Fibroblast of villous mesenchyme (primary cell): ENCODE measurements at places on chromosomes 6 and 20.

- no peak for DNase-seq
Observed at GRCh38 chr6:12474167-12475140, 184.3 kb downstream of the EDN1 start.

DNA sequence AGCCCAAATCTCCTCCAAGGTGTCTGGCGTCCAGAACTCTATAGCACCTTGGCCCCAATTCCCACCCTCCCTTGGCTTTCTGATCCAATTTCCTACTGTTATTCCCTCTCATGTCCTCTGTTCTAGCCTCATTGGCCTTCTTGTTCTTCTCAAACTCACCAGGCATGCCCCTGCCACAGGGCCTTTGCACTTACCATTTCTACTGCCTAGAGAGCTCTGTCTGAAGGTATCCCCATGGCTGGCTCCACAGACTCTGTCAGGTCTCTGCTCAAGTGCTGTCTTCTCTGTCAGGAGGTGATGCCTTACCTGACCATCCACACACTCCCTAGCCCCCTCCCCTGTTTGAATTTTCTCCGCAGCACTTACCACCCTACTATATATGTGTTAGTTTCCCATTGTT lies 5.6 kb upstream of the BMP6 start:
- no peak for DNase-seq

GRCh38 chr20:1322511-1323245 lies 6.3 kb downstream of the SDCBP2 start:
- DNase-seq: peak; percentile 98

- DNase-seq: no peak
Observed at GRCh38 chr20:42406826-42407225, 782.9 kb downstream of the PTPRT start.

- peak; percentile 63 for DNase-seq
Observed at GRCh38 chr20:33209789-33210188, 7.4 kb upstream of the BPIFA3 start.

DNA sequence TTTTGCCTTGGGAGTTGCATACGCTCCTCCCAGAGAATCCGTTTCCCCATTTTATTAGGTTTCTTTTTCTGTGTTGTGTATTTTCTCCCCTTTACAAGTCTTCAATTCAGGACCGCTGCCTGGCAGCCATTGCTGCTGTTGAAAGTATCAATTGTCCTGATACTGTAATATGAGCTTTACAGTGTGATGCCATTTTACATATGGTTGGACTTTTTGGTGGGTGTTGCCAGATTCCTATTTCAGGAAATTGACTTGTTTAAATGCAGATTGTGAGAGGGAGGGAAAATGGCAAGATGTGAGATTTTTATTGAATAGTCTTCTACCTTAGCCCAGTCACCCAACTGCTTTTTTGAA lies 1.2 kb downstream of the PANK2 start:
- peak; percentile 52 for DNase-seq
